BJ (cell line): ENCODE measurements at places on chromosomes 6 and 20.

DNA sequence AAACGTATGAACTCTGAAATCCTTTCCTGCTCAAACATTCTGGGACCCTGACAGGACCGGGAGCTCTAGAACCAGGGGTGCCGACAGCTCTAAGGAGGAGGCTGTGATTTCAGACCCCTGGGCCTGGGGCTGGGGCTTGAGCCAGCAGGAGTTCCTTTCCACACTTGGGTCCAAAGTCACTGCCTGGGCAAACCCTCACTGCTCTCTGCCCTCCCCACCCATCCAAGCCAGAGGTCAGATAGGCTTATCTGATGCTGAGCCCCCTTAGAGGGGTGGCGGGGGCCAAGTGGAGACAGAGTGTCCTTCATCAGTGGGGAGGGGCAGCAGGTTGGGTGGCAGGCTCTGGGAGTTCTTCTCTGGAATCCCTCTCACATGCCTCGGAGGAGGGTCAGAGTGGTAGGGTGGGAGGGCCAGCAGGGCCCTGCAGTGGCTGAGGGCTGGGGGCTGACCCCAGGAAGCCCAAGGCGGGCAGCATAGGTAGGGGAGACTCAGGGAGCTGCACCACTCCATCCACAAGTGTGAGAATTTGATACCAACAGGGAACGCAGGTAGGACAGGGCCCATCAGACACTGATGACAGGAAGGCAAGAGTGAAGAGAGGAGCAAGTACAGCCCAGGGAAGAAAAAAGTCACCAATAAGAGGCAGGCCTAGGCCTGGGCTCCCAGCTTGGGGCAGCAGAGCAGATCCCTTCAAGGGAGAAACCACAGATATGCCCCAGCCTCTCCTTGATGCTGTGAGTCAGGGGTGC lies 121.0 kb downstream of the MRPL14 start:
- no peak for DNase-seq

DNA sequence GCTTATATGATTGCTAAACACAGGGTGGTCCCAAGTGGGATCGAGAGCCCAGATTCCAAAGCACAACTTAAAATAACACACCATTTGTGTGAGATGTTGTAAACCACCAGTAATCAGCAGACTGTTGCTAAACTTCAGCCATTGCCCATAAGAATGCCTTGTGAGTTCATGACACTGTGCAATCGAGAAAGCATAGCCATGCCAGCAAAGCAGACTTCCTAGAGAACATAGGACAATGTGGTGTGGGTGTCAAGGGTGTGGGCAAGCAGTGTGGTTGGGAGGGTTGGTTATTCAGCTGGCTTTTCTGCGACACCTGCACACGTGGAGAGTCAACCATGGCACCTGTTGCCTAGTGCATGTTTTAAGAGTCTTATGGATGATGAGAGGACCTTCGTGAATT lies 16.1 kb upstream of the CALHM6 start:
- no peak for DNase-seq

DNA sequence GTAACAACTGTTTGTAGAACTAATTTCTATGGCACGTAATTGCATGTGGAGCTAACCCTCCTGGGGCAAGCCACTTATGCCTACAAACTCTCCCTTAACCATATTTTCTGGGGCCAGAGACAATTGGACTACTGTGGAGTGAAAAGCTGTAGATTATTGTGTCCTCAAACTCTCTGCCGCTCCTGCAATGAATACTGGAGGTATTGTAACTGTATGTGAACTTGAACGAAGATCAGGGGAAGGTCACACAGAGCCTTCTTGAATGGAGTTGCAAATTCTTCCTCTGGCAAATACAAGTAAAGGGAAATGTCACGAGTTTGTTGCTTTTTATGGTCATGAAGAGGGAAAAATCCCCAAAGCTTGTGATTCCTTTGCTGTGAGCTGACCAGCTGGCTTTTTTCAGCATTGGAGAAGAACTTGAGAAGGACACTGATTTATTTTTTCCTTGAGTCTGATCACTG lies 18.2 kb downstream of the AKAP12 start:
- no peak for DNase-seq

GRCh38 chr6:149450679-149451375 lies 34.0 kb downstream of the ZC3H12D start:
- no peak for DNase-seq
